ENCODE measurements at places on chromosomes 3 and 15. TPM values are rescaled to one million over a fixed set of nuclear protein-coding genes. Genes with fewer than 3 reads are reported as not detected.

DNA sequence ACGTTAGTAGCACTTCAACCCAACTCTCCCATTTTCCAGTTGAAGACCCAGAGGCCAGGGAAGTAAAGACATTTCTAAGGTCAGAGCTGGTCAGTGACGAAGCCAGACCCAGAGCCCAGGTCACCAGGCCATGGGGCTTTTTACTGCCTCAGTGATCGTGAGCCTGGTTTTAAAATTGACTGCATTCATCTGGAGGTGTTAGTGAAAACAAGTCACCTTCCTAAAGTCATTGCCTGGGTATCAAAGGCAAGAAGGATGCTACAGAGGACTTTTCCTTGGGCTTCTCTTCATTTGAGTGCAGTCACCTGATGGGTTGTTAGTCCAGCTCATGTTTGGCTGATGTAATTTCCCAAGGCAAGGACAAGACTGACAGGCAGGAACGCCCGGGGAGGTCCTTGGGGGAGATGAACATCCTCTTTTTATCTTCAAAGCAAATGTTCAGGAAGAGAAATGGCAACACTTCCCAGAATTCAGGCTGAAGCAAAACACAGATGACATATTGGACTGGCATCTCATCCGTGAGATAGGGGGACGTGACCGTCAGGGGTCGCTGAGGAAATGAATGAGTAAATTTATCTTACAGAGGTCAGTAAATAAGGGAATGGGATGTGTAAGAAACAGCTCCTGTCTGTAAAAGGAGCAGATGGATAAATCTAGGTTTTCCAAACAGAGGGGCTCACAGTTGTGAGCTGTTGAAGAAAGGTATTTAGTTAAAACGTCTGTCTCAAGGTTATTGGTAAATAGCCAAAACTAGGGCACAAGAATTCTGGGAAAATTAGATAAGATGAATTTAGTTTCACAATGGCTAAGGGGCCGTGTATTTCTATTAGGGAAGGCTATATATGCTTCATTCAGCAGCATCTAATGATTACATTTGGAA is 201.2 kb downstream of the OPA1 start:
- no peaks in the 10 kb centered on the region for H3K36me3 ChIP-seq
- H3K27ac ChIP-seq, result no peak overlapping the region
- DNase-seq, result no peak

DNA sequence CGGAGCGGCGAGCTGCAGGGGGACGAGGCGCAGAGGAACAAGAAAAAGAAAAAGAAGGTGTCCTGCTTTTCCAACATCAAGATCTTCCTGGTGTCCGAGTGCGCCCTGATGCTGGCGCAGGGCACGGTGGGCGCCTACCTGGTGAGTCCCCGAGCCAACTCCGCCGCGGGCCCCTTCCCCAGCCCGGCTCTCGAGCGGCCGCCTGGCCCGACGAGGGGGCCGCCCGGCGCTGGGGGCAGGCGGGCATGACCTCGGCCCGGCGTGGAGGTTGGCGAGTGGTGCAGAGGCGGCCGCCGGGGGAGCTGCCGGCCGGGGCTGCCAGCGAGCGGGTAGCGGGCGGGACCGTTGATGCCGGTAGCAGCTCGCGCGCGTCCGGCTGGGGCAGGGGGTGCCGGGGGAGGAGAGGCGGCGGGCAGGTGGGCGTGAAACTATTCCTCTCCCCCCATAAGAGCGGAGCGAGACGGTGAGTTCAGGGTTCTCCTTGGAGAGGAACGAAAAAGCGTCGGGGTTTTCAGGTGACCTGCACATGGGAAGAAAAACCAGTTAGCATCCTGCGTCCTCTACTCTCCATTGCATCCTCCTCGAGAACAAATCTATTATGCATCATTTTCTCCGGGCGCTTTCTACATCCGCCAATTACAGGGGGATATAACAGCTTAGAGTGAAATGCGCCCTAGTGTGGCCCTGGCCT is 585 bp downstream of the SLCO3A1 start:
- peaks cover 4% of the 10 kb centered on the region for H3K27me3 ChIP-seq
- H3K36me3 ChIP-seq, result peaks cover 13% of the 10 kb centered on the region
- H3K4me3 ChIP-seq, result peak overlapping the region; percentile 84
- peak overlapping the region; percentile 77 for H3K27ac ChIP-seq
- peak; percentile 44 for DNase-seq

DNA sequence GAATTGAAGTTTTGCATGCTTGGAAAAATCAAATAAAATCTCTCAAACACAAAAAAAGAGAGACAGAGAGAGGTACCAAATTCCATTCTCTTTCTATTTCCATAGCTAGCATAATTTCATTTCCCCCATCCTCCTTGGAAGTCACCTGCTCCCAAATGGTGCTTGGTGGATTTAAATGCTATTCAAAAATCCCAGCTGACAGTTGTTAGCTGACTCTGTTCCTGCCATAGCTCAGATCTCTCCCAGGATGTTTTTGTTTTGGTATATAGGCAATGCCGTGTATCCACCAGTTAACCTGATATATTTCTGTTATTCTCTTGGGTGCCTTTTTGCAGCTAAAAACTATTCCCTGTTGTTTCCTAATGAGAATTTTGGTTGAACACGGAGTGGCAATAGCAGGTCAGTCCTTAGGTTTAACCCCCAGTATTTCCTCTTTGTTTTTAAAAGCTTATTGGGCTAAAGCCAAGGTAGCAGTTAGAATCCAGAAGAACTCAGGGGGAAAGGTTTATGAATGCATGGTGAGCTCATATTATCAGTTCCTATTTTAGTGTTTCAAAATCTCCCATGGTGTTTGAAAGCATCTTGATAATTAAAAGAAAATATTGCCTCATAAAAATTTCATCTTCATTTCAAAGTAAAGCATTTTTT is 240.0 kb upstream of the GBE1 start:
- H3K36me3 ChIP-seq, result no peaks in the 10 kb centered on the region
- no peaks in the 10 kb centered on the region for H3K27me3 ChIP-seq
- H3K27ac ChIP-seq, result no peak overlapping the region
- no peak overlapping the region for H3K4me3 ChIP-seq
- no peaks in the 10 kb centered on the region for H3K4me1 ChIP-seq

GRCh38 chr3:14540821-14541385 is 761 bp upstream of the GRIP2 start:
- DNase-seq, result no peak
- no peaks in the 10 kb centered on the region for H3K36me3 ChIP-seq
- H3K4me1 ChIP-seq, result no peaks in the 10 kb centered on the region
- H3K27me3 ChIP-seq, result no peaks in the 10 kb centered on the region
- H3K27ac ChIP-seq, result no peak overlapping the region

Gene NR1I2
- 0.11 TPM for total RNA-seq
